Posterior vena cava (tissue), 2 donors: ENCODE measurements at places on chromosomes 12 and 14. TPM values are rescaled to one million over a fixed set of nuclear protein-coding genes. Genes with fewer than 3 reads are reported as not detected.

FGF6 gene
- not detected for total RNA-seq

DNA sequence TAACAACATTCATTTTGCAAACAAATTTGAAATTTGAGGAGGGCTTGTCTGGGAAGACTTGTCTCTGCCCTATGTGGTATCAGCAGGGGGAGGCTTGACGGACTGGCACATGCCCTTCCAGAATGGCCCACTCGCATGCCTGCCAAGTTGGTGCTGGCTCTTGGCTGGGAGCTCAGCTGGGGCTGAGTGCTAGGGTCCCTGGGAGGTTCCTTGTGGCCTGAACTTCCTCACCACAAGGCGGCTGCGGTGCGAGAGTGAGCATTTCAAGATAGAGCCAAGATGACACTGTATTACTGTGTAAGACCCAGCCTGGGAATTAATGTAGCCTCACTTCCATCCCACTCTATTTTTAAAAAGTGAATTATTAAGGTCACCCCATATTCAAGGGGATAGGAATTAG is 271.6 kb upstream of the PLEKHG7 start:
- no peak for DNase-seq

DNA sequence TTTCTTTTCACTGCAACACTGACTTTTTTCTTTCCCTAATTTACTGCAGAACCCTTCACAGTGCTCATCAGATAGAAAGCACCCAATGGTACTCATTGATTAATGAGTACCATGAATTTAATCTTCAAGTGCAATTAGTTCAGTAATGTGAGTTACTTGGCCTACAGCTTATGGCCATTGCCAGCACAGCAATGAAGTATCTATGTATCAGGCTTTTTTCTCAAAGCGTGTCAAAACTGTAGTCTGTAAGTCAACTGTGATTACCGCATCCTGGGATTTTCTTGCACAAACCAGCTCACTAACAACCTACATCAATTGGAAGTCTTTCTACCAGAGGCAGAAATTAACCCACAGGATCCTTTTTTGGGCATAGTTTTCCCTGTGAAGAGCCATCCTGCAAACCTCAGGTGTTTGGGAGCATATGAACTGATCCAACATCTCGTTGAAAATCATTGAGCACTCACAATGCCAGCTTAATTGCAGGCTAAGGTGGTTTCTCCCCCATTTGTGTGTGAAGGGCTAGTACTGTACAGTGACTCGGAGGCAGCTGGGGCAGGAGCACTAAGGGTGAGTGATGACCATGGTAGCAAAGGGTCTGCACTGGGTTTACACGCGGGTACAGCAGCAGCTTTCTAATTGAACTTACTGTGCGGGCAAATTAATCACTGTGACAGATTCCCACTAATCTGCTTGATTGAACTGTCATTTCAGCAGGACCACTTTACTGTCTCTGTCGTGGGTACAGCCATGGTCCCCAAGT is 619.3 kb downstream of the SNAPC1 start:
- DNase-seq = no peak

GRCh38 chr12:115956659-115957058 is 320.8 kb downstream of the MED13L start:
- DNase-seq = no peak

DNA sequence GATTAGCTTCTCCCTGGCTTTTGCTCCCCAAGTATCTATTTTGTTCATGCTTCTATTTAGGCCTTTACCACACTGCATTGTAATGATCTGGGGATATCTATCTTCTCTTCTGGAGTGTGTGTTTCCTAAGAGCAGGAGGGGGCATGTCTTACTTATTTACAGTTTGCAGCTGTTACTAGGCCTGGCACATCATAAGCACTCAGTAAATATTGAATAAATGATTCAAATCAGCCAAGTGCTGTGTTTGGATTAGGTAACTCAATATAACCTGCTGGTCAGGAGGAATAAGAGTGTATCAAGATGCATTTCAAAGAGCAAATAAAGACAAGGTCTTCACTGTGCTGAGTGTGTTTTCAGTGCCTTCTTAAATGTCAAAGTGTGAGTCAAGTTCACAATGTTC is 186.1 kb downstream of the FOXG1 start:
- DNase-seq = no peak
